ENCODE measurements at places on chromosomes 7 and 10.
A peak's percentile ranks its signal among the peaks of the same experiment; 100 is the strongest.

GRCh38 chr10:101225846-101226421 is 3.3 kb downstream of the LBX1 start:
- H3K27me3 ChIP-seq = peaks cover 100% of the 10 kb centered on the region
- no peak overlapping the region for H3K4me3 ChIP-seq
- H3K4me1 ChIP-seq = peaks cover 16% of the 10 kb centered on the region
- no peak overlapping the region for H3K27ac ChIP-seq
- DNase-seq = no peak
- no peaks in the 10 kb centered on the region for H3K36me3 ChIP-seq

DNA sequence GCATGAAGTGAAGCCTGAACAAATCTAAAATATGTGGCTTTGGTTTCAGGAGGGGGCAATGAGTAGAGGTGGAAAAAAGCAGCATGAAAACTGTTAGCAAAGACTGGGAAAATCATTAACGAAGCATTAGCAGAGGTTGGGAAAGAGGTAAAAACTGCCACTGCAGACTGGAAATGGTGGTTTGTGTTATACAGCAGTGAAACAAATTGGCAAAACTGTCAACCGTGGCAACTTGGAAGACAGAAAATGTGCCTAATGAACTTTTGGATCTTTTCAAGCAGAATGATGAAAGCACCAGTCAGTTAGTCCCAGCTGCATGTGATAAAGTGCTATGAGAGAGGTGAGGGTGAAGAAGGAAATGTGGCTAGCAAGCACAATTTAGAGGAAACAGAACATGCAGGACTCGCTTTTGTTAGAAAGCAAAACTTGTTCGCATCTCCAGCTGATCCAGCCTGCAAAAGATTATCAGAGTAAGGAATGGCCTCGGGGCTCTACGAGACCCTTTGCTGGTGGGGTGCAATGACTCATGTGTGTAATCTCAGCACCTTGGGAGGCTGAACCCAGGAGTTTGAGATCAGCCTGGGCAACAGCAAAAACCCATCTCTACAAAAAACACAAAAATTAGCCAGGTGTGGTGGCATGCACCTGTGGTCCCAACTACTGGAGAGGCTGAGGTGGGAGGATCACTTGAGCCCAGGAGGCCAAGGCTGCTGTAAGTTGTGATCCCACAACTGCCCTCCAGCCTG is 45.7 kb downstream of the SKIDA1 start:
- no peak overlapping the region for H3K27ac ChIP-seq
- H3K4me1 ChIP-seq = no peaks in the 10 kb centered on the region
- no peak for DNase-seq
- no peak overlapping the region for H3K4me3 ChIP-seq
- H3K27me3 ChIP-seq = no peaks in the 10 kb centered on the region

GRCh38 chr10:126135941-126136595 is 239.7 kb downstream of the FANK1 start:
- H3K4me3 ChIP-seq = no peak overlapping the region
- DNase-seq = peak; percentile 83
- no peaks in the 10 kb centered on the region for H3K27me3 ChIP-seq
- H3K36me3 ChIP-seq = no peaks in the 10 kb centered on the region
- H3K4me1 ChIP-seq = peaks cover 21% of the 10 kb centered on the region

DNA sequence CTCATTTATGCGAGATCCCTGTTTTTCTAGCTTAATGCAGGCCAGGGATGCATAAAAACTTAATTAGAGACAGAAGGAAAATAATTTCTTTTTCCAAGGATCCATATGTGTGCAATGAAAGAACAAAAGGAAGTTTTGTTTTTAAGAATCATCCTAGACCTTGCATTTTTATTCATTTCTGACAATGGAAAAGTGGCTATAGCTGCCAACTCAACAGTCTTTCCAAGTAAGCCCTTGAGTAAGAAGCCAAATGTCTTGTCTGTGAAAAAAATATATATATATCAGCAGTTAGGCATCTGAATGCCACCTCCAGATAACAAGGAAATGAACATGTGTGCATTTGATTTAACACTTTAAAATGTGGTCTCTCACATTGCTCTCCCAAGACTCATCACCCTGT is 1397.6 kb downstream of the GATA3 start:
- H3K4me1 ChIP-seq = no peaks in the 10 kb centered on the region
- DNase-seq = no peak
- H3K27ac ChIP-seq = no peak overlapping the region
- no peaks in the 10 kb centered on the region for H3K36me3 ChIP-seq
- no peaks in the 10 kb centered on the region for H3K27me3 ChIP-seq

GRCh38 chr7:115582956-115583355 is 447.6 kb downstream of the TFEC start:
- DNase-seq = no peak
- H3K27me3 ChIP-seq = peaks cover 4% of the 10 kb centered on the region
- H3K4me3 ChIP-seq = no peak overlapping the region
- no peak overlapping the region for H3K27ac ChIP-seq
- no peaks in the 10 kb centered on the region for H3K4me1 ChIP-seq

DNA sequence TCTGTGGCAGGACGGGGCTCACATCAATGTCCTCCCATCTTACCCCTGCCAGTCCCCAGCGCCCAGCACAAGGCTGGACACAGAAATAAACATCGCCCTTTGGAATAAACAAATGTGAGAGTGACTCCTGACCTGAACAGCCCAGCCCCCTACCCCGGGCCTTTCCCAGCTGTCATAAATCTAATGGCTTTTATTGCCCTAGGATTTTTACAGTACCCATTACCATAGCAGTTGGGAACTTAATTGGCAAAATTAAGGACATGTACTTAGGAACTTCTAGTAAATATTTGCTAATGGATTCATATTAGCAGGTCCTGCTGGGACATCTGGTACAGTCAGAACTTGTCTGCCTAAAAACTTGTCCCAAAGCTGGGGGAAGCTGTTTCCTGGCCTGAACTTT is 76.6 kb downstream of the GLRX3 start:
- no peaks in the 10 kb centered on the region for H3K4me1 ChIP-seq
- H3K27me3 ChIP-seq = no peaks in the 10 kb centered on the region
- H3K36me3 ChIP-seq = no peaks in the 10 kb centered on the region
- no peak overlapping the region for H3K4me3 ChIP-seq
- no peak overlapping the region for H3K27ac ChIP-seq

DNA sequence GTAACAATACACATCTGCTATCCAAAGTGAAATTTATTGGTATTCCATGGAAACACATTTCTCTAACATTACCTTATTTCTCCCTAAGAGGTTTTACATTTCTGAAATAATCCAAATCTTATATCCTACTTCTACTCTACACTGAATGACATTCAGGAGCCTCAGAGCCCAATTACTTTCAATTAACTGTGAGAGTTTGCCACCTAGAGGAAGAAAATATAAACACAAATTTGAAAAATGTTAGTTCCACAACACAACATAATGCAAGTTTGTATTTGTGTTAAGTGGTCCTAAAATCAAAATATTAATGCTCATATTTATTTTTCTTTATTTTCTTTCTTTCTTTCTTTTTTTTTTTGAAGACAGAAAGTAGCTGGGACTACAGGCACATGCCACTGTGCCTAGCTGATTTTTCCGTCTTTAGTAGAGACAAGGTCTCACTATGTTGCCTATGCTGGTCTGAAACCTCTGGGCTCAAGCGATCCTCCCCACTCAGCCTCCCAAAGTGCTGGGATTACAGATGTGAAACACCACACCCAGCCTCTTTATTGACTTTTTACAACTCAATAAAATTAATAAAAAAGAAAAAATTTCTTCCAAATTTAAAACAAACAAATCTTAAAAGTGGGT is 46.0 kb downstream of the ATAD1 start:
- no peaks in the 10 kb centered on the region for H3K27me3 ChIP-seq
- no peak overlapping the region for H3K27ac ChIP-seq
- H3K36me3 ChIP-seq = peaks cover 6% of the 10 kb centered on the region
- H3K4me3 ChIP-seq = no peak overlapping the region

DNA sequence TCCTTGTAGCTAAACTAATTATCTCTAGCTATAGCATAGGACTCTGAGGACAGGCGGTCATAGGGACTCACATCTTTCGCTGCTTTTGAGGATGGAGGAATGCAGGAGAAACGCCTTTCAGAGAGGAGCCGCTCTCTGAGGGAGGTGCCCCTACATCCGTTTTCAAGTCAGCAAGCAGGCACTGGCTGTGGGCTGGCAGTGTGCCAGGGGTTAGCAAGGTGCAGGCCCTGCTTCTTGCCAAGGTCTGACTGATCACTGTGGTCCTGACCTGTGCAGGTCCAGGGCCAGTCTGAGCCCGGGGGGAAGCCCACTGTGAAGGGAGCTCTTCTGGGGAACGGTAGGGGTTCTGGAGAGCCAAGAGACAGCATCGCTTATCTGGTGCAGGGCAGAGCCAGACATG is 89.4 kb downstream of the SH3PXD2A start:
- H3K36me3 ChIP-seq = no peaks in the 10 kb centered on the region
- no peak overlapping the region for H3K4me3 ChIP-seq
- H3K27me3 ChIP-seq = no peaks in the 10 kb centered on the region
- peaks cover 24% of the 10 kb centered on the region for H3K4me1 ChIP-seq

DNA sequence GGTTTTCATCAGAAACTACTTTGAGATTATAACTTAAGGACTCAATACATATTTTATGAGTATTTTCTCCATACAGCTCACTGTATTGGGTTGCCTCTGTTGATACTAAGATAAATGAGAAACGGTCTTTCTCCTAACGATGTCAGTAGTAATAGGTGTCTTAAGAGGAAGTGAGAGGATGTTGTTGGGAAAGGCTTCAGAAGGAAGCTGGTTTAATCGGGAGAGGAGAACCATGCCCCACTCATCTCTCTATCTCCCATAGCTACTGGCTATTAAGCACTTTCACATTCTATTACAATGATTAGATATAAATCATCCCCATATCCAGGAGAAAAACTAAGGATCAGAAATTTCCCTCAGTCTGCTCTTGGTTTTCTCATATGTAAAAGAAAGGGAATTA is 2.0 kb downstream of the CLEC5A start:
- H3K4me3 ChIP-seq = no peak overlapping the region
- H3K27me3 ChIP-seq = no peaks in the 10 kb centered on the region
- no peak for DNase-seq
- no peaks in the 10 kb centered on the region for H3K36me3 ChIP-seq

DNA sequence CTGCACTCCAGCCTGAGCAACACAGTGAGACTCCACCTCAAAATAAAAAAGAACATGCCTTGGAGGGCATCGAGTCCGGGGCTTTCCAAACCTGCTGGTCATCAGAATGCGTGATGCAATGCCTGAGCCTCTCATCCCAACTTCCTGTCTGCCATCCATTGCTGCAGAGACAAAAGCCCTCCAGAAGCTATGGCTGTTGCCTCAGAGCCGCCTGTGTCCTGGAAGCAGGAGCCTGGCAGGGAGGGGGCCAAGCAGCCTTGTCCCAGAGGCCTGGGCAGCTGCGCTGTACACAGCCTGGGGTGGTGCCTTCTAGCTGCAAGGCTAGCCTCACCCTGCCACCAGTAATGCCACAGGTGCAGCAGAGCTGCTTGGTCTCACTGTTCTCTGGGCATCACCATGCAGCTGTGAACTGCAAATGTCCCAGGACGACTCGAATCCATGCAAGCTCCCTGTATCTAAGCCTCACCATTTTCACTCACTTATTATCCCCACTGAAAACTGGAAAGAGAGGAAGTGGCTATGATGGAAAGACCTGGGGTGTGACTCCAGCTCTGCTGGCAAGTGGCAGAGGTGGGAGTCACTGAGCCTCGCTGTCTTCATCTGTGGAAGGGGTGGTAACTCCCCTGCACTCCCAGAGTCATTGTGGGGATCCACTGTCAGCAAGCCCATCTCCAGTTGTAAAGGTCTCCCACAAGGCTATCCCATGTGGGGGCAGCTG is 7.0 kb downstream of the ALOX5 start:
- DNase-seq = no peak
- peaks cover 14% of the 10 kb centered on the region for H3K27me3 ChIP-seq
- H3K4me1 ChIP-seq = no peaks in the 10 kb centered on the region
- H3K36me3 ChIP-seq = no peaks in the 10 kb centered on the region
- no peak overlapping the region for H3K27ac ChIP-seq

DNA sequence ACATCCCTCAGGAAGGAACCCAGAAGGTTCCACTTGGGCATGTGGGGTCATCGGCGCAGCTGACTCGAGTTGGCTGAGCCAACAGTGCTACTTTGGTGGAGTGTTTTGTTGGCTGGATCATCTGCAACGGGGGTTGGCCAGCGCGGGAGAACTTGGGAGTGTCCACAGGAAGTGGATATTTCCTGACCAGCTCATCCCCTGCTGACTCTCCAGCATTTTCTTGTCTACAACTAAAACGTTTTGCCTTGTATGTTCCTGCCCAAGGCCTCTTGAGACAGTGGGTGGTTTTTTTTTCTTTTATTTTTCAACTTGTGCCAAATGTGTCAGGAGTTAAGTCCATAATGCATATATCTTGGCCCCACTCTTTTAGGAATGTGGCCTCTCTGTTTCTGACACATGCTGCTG is 208.6 kb downstream of the ZNF365 start:
- no peaks in the 10 kb centered on the region for H3K27me3 ChIP-seq
- peak overlapping the region; percentile 69 for H3K27ac ChIP-seq
- no peak overlapping the region for H3K4me3 ChIP-seq
- DNase-seq = peak; percentile 85

- H3K27ac ChIP-seq = no peak overlapping the region
- H3K36me3 ChIP-seq = no peaks in the 10 kb centered on the region
- no peak overlapping the region for H3K4me3 ChIP-seq
- H3K4me1 ChIP-seq = no peaks in the 10 kb centered on the region
- DNase-seq = no peak
Measured at GRCh38 chr7:106365252-106366005, 80.6 kb upstream of the NAMPT start.

GRCh38 chr7:142689439-142690120 is 59.7 kb upstream of the PRSS1 start:
- no peak overlapping the region for H3K4me3 ChIP-seq
- peaks cover 4% of the 10 kb centered on the region for H3K27me3 ChIP-seq
- H3K27ac ChIP-seq = no peak overlapping the region
- no peak for DNase-seq
- H3K36me3 ChIP-seq = no peaks in the 10 kb centered on the region

DNA sequence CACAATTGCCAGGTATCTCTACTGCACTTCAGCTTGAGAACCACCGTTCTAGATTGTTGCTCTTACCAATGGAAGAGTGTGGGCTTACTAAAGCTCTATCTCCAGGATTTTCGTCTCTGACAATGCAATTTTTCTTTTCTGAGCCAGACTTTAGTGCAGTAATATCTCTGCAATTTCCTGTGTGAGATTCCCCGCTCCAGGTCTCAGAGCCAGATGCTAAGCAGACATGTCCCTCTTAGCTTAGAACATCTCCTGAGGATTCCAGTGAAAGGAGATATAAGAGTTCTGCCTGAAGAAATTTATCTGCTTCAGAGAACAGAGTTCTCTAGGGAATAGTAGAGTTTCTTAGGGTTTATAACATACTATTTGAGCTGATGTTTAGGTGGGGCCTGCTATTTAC is 82.0 kb downstream of the SND1 start:
- H3K4me1 ChIP-seq = peaks cover 8% of the 10 kb centered on the region
- no peak overlapping the region for H3K27ac ChIP-seq
- no peak overlapping the region for H3K4me3 ChIP-seq
- H3K36me3 ChIP-seq = peaks cover 18% of the 10 kb centered on the region
- no peak for DNase-seq

Measured in A673 (cell line).